Suppressor macrophage (primary cell): ENCODE measurements at places on chromosomes 12 and 14.

DNA sequence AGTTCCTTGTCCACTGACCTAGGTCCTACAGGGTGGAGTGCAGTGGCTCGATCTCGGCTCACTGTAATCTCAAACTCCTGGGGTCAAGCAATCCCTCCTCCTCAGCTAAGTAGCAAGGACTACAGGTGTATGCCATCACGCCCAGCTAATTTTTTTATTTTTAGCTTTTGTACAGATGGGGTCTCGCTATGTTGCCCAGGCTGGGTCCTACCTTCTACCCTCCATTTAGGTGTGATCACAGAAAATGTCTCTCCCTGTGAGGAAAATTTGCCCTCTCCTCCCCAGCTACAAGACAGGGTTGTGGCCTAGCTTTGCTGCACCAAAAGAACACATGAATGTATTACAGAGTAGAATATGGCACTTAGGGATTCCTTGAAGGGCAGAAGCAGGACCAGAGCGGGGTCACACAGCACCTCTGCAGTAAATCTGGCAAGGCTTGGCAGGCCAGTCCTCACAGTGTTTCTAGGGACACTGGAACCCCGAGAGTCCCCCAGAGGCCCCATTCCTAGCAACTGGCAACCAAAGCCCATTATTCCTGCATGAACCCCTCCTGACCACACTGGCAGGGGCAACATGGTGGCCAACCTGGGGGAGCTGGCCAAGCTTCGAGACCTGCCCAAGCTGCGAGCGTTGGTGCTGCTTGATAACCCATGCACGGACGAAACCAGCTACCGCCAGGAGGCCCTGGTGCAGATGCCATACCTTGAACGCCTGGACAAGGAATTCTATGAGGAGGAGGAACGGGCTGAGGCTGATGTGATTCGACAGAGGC is 2.0 kb upstream of the ENO2 start:
- no peak for DNase-seq

DNA sequence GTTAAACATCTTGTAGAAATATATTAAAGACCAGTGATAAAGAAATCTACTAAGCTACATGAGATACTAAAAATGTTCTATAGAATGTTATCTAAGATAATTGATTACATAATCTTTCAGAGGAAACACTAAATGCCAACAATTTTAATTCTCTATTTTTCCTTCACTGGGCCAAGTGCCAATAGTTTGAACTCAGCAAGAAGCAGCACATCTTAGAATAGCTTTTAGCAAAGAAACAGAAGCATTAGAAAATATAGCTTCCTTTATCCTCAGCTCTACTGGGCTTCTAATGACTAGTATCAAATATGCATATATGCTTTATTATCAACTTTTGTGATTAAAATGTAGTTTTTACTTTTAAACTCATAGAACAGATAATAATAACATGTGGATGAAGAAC is 461.4 kb upstream of the USP15 start:
- no peak for DNase-seq

DNA sequence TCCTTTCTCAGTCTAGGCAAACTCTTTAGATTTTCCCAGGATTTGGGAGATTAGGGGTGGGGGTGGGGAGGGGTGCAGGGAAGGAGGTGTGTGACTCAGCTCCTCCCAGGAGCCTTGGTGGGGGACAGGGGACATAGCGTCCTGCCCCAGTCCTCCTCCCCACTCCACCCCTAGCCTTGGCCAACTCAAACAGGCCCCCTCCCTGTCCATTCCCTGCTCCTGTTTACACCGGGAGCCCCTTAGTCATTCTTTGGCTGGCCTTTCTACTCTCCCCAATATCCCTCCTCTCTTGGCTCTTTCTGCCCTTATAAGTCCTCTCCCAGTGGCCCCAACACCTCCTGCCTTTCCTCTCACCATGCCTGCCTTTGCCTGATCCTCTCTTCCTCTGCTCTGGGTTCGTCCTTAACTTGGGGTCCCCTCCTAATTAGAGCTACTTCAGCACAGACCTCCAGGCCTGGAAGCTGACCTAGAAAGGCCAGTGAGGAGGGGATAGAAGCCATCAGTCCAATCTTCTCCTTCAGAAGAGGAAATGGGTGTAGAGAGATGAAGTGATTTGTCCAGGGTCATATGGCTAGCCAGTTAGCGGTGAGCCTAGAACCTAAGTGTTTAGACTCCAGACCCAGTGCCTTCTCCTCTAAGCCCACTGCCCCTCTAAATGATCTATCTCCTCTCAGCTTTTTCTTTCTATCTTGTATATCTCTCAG is 2.3 kb upstream of the ITGA5 start:
- DNase-seq: peak; percentile 31

GRCh38 chr14:35727764-35728163 is 81.3 kb downstream of the RALGAPA1 start:
- no peak for DNase-seq

DNA sequence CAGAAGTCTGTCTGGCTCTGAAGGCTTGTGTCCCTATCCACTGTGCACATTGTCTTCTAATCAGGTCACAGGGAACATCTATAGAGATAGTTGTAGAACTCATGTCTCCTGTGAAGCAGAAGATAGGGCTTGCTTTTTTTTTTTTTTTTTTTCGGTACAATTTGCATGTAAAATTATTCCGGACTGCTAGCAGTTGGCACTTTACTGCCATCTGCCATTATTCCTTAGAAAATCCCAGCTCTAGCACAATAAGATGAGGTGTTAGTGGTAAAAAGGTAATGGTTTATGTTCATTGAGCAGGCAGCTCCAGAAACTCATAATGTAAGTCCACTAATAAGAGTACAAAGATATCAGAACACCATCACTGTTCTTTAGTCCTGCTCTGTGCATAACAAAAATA is 8.7 kb downstream of the MYRFL start:
- no peak for DNase-seq

GRCh38 chr14:67630186-67630585 is 10.5 kb downstream of the ARG2 start:
- DNase-seq: no peak

GRCh38 chr14:71970272-71970671 is 38.0 kb downstream of the RGS6 start:
- no peak for DNase-seq

DNA sequence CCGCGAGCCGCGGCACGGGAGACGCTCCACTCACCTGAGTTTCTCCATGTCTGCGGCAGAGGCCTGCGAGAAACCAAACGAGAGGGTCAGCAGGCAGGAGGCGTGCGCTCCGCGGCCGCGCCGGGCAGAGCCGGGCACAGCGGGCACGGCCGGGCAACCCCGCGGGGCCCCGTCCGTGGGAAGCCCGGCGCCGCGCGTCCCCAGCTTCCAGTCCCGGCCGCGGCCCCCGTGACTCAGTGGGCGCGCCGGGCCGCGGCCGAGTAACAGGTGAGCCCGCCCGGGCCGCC is 19.4 kb downstream of the BEGAIN start:
- peak; percentile 34 for DNase-seq

DNA sequence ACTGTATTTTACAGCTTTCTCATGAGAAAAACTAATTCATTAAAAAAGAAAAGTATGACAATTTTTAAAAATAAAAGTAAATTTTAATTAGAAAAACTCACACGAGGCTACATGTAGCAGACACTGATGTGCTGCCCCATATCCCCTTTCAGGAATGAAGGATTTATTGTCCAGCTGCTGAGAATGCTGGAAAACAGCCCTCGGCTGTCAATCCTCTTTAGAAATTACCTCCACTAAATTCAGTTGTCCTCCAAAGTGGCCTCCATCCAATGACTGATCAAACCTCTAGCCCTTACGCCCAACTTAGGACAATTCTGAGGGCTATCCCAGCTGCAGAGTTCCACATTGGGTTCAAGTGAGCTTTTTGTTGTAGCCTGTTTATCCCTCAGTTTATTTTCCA is 29.8 kb upstream of the AP4S1 start:
- no peak for DNase-seq

- peak; percentile 82 for DNase-seq
Observed at GRCh38 chr12:96047229-96048211, 12.1 kb upstream of the LTA4H start.

- no peak for DNase-seq
Observed at GRCh38 chr14:39393289-39393688, 38.9 kb downstream of the FBXO33 start.

GRCh38 chr12:53543539-53543938 is 36.3 kb upstream of the NPFF start:
- peak; percentile 72 for DNase-seq

- no peak for DNase-seq
Observed at GRCh38 chr12:42759622-42760273, 170.2 kb upstream of the PRICKLE1 start.

DNA sequence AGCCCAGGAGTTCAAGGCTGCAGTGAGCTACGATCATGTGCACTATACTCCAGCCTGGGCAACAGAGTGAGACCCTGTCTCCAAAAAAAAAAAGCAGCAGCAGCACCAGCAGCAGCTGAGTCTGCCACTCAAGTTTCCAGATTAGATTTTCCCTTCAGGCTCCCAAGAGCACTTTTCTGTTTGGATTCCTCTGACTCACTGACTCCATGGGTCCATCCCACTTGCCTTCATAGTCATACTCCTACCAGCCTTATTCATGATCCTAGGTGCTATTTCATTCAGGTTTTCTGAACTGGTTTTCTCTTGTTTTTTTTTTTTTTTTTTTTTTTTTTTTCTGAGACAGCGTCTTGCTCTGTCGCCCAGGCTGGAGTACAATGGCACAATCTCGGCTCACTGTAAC is 6.8 kb upstream of the TWF1 start:
- no peak for DNase-seq

- DNase-seq: no peak
Observed at GRCh38 chr14:52060080-52060479, 8.8 kb downstream of the NID2 start.

DNA sequence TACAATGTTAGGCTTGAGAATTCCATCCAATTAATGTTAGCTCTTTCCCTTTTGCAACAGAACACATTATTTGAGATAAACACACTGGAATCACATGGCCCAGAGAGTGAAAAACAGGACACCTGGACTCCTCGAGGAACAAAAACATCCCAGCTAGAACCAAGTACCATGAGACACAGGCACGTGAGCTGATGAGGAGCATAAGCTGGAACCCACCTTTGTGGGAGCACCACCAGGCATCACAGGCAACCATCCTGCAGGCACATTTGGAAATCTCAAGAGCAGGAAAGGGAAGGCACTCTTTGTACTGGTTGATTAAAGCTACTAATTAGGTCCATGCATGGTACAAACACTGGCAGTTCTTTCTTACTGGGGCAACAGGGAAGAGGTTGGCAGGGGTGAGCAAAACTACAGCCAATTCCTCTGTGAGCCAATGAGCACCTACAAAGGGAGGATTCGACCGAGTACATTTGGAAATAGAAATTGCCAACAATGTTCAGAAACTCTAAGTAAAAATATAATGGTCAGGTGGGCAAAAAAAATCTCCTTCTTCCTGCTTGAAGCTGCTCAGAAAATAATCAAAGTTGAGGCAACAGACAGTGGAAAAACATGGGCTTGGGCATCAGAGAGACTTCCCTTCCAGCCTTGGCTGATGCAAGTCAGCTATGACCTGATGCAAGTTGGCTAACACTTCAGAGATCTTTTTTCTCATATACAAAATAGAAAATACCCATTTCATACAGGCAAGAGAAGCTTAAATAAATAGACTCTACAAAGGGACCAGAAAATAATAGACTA is 216.7 kb downstream of the NUAK1 start:
- no peak for DNase-seq

DNA sequence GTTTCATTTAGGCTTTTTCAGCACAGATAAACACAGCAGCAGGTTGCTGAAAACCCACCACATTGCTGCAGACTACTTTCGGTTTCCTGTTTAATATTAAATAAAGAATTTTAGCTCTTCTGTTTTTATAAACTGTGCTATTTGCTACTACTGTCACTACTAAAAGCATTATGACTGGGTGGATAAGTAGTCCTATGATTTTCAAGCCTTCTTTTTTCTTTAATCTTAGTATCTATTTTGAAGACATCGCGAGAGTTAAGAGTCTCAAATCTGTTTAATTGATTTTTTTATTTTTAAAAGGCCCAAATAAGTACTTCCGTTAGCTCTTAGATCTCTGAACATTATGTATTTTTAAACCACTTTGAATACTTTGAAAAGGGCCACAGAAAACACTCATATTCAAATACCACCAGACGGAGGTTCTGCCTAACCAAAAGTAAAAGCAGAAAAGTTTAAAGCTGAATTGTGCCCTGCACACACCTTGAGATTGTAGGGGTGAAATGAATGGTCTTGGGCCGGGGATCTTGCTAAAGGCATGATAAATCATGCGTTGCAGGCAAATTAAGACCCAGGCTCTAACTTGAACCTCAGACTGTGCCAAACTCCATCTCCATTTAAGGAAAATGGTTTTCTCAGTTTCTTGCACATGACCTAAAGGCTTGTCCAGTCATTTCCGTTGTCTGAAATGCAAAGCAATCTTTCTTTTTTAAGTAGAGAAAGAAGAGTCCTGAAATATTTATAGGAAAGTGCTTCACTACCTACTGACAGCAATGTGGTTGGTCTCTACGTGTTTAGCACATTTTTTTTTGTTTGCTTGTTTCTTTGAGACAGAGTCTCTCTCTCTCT is 13.6 kb upstream of the FOXN3 start:
- peak; percentile 60 for DNase-seq

DNA sequence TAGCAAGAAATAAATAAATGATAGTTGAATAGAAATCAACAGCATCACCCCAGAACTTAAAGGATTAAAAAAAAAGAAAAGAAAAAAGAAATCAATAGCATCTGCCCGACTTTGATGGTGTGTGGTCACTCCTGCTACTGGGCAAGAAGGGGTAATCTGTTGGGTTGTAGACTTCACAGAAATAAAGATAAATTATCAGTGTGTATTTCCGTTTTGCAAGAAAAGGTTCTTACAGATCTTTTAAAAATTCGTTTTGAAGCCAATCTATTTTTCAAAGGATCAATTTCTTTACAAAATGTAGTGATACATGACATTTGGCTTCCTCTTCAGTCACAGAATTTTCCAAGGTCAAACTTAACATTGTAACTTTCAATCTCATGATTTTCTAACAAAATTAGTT is 448.9 kb upstream of the FAR2 start:
- no peak for DNase-seq

DNA sequence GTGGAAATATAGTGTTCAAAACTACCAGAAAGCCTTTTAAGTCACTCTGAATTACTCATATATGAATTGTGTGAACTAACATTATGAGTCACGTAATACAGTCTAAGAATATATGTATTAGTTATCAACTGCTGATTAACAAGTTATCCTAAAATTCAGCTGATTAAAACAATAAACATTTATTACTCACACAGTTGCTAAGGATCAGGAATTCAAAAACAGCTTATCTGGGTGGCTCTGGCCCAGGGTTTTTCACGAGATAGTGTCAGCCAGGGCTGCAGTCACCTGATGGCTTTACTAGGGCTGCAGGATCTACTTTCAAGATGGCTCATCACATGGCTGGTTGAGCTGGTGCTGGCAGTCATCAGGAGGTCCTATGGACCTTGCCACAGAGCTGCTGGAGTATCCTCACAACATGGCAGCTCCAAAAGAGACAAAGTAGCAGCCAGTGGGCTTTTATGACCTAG is 36.5 kb downstream of the CORO1C start:
- DNase-seq: peak; percentile 53
